ENCODE measurements at places on chromosomes 13 and 19.
A peak's percentile ranks its signal among the peaks of the same experiment; 100 is the strongest.

- DNase-seq, result no peak
These were observed 131.1 kb upstream of the ZNF536 start for GRCh38 chr19:30240904-30241695.

DNA sequence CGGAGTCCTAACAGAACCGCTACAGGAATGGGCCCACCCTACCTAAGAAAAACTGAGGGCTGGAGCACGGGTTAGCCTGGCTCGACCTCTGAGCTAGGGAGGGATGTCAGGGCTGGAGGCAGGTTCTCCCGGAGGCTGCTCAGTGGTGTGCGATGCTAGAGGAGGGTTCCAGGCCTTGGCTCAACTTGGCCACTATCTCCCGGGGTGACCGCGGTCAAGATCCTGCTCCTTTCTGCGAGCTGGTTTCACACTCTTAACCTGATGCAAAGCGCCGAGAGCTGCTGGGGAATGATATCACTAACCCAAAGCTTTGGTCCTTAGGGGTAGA, 301 bp downstream of the POP4 start:
- no peak for DNase-seq

GRCh38 chr13:51326777-51327176, 12.7 kb upstream of the SERPINE3 start:
- DNase-seq, result no peak

- DNase-seq, result no peak
These were observed 21.2 kb downstream of the PCID2 start for GRCh38 chr13:113187263-113187669.

DNA sequence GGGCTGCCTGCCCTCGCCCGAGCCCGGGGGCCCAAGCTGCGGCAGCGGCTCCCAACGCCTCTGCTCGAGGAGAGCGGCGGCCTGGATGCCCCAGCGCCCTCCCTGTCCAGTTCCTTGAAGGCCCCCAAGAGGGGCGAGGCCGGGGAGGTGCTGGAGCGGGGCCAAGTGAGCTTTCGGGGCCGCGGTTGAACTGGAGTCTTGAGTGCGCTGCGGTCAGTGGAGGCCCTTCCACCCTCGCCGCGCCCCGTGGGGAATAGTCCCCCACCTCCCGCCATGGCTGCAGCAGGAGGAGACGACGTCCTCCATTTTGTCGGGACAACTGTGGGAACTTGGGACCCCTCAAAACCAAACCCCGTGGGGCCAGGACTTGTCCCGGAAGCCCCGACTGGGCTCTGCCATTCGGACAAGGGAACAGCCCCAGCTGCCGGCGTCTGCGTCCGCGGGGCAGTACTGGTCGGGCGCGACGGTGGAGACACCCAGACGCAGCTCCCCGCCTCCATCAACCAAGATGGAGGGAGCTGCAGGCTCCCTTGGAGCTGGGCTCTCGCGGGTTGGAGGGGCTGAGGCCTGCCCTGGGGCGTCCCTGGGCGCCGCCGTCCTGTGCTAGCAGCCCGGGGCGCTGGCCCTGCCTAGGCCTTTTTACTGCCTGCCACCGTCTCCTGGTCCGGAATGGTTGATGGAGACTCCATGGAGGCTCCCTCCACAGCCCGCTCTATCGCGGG, 736 bp upstream of the ZMYM5 start:
- peak; percentile 66 for DNase-seq

DNA sequence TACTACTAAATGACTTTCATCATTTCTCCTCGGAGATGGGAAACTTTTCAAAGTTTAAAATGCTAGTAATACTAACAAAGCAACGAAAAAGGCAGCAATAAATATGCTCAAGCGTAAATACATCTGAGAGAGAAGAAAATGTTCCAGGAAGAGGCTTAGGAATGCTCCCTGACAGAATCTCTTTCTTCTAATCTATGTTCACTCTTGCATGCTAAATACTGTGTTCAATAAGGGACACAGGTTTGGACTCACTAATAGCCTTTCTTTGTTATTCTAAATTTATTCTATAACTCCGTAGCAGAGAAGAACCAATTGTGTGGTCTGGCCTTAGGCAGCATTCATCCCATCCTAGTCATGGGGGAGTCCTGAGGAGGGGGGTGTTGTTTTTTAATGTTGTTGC, 823.0 kb downstream of the PCDH9 start:
- DNase-seq, result no peak

GRCh38 chr13:21771075-21771474, 100.2 kb downstream of the FGF9 start:
- no peak for DNase-seq

GRCh38 chr13:46666727-46667456, 113.9 kb downstream of the LRCH1 start:
- no peak for DNase-seq

DNA sequence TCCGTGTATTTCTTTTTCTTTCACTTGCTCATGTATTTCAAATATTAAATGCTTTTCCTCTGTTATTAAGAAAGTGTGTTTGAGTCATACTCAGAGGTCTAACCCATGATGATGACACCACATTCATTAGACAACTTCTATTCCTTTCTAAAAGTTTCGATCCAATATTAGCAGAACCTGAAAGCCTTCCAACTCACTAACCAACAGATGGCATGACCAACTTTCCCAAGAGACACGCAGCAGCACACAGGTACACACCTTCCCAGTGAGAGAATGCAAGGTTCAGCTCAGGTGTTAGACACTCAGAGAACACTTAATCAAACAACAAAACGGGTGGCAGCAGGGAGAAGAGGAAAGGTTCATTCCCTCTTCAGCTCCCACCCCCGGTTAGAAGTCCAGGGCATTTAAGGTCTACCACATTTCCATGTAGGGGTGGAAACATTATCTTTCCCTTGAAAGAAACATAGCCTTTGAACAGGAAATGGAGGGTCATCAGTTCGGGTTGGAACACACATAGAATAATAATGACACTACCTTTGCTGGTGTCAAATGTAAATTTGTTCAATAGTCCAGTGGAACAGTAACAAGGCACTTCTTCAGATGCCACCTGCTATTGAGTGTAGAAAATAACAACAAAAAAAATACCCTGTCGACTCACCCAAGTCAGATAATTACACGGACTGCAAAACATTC, 404.2 kb downstream of the COG6 start:
- no peak for DNase-seq

GRCh38 chr13:109235901-109236300, 550.5 kb downstream of the IRS2 start:
- no peak for DNase-seq

GRCh38 chr19:47190167-47190727, 40.8 kb downstream of the BBC3 start:
- DNase-seq, result no peak

- DNase-seq, result peak; percentile 37
These were observed 22.5 kb downstream of the CAB39L start for GRCh38 chr13:49421391-49421790.

- no peak for DNase-seq
These were observed 16.8 kb upstream of the CPB2 start for GRCh38 chr13:46121597-46122163.

- no peak for DNase-seq
These were observed 238.8 kb downstream of the RFC3 start for GRCh38 chr13:34056733-34057258.

- DNase-seq, result no peak
These were observed 38.9 kb downstream of the TMED1 start for GRCh38 chr19:10797078-10797477.

DNA sequence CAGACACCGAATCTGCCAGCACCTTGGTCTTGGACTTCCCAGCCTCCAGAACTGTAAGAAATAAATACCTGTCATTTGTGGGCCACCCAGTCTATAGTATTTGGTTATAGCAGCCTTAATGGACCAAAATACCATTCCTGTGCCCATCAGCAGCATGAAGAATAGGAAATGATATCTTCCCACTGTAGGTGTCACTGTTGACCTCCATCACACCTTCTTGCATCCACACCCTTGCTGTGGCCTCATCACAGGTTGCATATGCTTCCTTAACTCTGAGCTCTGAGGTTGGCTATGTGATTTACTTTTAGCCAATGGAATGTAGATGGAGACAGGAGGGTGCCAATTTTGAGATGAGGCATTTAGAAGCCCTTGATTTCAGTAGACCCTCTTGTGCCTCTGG, 242.0 kb upstream of the TSHZ3 start:
- DNase-seq, result no peak

Measured in GM10248 (cell line).